ENCODE measurements at places on chromosomes 11 and 22.

DNA sequence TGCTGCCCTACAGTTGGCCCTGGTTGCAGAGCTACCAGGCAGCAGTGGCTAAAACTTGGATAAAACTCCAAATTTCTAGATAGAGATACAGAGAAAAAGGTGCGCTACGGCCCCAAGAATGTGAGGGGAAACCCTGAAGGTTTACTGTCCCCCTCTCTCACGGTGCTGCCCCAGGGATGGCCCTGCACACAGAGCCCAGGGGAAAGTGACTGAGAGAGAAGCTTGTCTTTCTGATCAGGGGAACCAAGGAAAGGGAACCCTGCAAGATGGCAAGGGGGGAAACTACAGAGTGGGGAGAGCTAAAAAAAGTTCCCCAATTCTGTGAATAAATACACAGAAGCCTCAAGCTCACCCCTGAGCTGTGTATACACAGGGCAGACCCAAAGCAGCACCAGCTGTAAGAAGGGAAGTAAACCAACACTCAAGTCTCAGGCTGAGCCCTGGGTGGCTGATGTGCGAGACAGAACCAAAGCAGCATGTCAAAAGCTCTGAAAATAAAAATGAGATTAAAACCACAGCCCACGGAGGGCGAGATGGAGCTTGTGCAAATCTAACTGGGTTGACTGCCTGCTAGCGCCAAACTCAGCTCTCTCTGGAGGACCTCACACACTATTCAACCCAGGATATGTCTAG lies 22.1 kb downstream of the GNB1L start:
- DNase-seq: no peak

DNA sequence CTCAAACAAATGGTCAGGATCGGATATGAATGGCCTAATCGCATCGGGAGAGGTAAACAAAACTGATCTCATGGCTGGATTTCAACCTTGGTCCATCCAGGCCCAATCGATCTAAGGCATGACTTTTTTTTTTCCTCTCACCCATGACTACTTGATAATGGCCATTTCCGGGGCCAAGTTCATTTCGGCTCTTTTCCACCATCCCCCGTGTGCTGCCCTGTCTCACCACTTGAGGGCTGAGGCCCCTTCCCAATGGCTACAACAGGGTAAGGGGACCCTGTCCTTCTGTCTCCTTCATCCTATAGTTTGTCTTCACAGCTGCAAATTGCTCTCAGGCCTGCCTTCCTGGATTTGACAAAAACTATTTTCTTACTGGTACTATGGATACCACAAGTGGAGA lies 26.7 kb downstream of the GRAP2 start:
- DNase-seq: no peak

- DNase-seq: no peak
Measured at GRCh38 chr11:30046578-30046945, 29.7 kb upstream of the KCNA4 start.

- no peak for DNase-seq
Measured at GRCh38 chr11:28528217-28528616, 420.0 kb downstream of the METTL15 start.

DNA sequence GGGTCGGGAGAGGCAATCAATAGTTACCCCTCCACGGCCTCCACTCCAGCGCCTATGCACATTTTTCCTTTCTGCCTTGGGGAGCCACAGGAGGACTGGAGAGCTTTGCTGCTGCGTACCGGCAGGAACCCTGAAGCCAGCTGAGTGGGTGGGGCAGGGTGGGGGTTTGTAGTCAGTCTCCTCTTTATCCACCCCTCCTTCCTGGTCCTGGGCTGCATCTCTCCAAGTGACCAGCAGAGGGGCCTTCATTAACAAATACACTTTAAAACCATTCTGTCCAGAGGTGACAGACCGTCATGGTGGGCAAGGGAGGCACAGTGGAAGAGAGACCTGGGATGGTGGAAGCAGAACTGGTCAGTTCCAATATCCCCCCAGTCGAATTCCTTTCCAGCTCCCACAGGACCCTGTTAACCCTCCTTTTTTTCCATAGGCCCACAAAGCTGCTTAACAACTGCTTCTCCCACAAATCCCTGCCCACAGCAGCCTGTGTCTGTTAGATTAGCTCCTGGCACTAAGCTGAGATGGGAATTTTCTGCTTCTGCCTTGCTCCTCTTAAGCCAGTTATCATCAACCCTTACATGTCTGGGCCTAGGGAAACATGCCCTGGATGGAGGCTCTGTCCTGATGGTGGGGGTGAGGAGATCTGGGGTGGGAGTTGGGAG lies 3.9 kb upstream of the ABCG4 start:
- DNase-seq: no peak

- no peak for DNase-seq
Measured at GRCh38 chr22:39129081-39129480, 23.4 kb downstream of the CBX7 start.

DNA sequence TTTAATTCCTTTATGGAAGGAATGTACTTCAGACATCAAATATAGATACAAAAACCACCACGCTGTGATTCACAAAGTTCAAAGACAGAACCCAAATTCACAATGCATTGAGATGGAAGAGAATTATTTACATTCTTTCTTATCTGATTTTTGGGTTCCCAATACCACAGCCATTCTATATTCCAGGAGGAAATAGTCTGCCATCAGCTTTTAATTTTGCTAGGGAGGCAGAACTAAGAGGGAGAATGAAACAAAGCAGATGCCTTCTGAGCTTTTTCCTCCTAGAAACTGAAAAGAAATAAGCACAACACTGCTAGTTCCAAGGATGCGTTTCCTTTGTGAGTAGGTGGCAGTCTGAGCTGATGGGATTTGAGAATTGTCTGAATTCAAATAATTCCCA lies 283.0 kb upstream of the NARS2 start:
- DNase-seq: no peak

GRCh38 chr11:16935518-16936302 lies 78.5 kb downstream of the PLEKHA7 start:
- no peak for DNase-seq

- no peak for DNase-seq
Measured at GRCh38 chr11:106728859-106729258, 289.4 kb downstream of the GUCY1A2 start.

GRCh38 chr11:16410479-16410878 lies 54.1 kb upstream of the SOX6 start:
- DNase-seq: no peak

- DNase-seq: peak; percentile 32
Measured at GRCh38 chr11:57460022-57460757, at the start of gene RTN4RL2. RTN4RL2 (plus strand) TSS chr11:57460528; CDS start chr11:57460866, 338 bp downstream.

GRCh38 chr11:121426476-121427399 lies 25.4 kb upstream of the SORL1 start:
- DNase-seq: no peak

DNA sequence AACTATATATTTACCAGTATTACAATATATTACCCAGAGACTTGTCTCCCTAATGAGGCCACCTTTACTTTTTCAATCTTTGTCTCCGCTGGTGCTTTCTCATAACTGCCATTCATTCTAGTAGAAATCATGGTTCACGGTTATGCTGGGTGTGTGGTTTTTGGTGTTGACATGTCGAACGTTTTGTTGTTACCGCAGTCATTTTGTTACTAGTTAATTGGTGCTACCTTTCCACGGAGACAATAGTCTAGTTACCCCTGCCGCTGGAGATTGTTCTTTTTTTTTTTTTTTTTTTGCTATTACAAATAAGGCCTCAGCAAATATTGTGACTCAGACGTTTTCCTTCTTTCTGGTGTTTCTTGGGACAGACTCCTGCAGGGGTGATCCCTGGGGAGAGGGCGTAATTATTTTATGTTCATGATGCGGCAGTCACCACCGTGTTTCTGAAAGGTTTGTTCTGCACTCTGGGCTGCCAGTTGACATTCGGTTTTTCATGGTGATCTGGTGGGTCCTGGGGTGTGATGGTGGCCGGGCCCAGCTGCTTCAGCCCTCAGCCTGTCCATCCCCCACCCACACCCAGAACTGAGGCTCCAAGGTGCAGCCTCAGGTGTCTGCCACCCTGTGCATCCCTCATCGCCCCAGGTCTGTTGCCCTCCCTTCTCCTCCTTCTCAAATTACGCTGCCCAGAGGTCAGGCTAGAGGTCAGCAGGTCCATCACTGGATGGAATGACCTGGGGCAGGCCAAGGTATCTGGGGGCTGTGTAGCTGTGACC lies 28.6 kb downstream of the LRP5 start:
- no peak for DNase-seq

GRCh38 chr11:101797335-101797734 lies 117.5 kb upstream of the CEP126 start:
- no peak for DNase-seq

DNA sequence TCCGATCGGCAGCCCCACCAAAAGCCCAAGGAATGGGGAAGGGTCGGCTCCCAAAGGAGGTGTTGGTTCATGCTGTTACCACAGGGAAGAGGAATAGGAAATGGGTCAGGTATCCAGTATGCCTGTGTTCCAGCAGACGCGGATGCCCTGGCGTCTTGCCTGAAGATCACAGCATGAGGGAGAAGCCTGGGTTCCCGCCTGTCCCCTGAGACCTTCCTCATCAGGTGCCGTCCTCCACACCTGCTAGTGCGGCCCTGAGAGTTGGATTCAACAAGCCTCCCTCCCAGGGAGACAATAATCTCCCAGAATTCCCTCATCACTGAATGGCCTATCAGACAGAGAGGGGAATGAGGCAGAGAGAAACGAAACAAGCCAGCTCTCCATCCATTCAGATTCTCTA lies 92.2 kb downstream of the SPATA19 start:
- no peak for DNase-seq

- no peak for DNase-seq
Measured at GRCh38 chr11:12003336-12003735, 5.1 kb downstream of the DKK3 start.

DNA sequence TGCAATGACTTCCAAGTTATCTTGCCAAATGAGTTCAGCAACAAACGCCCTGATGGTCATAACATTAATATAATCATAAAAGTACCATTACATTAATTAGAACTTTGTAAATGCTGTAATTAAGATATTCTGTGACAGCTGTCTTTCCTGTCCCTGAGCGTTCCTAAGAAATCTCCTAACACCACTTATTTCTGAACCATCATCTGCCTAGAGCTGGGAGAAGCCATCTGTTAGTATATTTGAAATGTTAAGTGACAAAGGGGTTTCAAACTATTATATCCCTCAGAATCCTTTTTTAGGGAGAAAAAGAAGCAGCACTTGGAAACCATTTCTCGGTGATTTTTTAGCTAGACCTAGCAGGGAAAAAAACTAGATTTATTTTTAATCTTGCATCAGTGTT lies 657.5 kb downstream of the FAM181B start:
- no peak for DNase-seq

DNA sequence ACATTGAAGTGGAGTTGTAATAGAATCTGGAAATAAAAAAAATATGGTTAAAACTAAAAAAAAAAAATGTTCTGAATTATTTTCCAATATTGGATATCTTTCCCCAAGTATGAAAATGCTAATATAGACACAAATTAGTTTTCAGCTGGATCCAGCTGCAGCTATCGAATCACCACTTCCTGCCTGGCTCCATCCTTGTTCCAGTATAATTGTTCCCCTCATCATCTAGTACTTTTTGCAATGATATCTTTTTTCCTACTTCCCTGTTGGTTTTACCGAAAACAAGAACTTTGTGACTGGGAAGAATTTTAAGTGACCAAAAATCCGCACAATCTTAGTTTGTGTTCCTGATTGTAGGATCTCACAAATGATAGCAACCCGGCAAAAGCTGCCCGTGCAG lies 9.4 kb downstream of the OR4D9 start:
- no peak for DNase-seq

- no peak for DNase-seq
Measured at GRCh38 chr11:69660001-69660500, 15.1 kb downstream of the LTO1 start.

DNA sequence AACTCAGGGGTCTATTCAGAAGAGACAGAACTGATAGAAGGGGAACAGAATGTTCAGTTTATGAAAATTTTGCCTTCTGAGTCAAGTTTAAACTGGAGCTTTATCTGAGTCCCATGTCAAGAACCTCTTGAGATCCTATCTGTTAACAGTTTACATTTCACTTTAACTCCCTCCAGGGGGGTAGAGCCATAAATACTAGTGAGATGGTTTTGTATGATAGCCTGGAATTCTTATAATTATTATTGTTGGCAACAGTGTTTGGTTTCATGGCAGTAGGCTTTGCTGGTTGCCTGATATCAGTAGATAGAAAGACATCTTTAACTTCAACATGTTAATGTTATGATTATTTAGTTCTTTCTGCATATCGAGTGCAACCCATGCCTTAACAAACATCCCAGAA lies 498.5 kb downstream of the INSC start:
- no peak for DNase-seq

GRCh38 chr11:130223291-130223971 lies 63.8 kb downstream of the ST14 start:
- DNase-seq: no peak

GRCh38 chr11:5300251-5300650 lies 1.5 kb downstream of the OR51B4 start:
- DNase-seq: no peak

DNA sequence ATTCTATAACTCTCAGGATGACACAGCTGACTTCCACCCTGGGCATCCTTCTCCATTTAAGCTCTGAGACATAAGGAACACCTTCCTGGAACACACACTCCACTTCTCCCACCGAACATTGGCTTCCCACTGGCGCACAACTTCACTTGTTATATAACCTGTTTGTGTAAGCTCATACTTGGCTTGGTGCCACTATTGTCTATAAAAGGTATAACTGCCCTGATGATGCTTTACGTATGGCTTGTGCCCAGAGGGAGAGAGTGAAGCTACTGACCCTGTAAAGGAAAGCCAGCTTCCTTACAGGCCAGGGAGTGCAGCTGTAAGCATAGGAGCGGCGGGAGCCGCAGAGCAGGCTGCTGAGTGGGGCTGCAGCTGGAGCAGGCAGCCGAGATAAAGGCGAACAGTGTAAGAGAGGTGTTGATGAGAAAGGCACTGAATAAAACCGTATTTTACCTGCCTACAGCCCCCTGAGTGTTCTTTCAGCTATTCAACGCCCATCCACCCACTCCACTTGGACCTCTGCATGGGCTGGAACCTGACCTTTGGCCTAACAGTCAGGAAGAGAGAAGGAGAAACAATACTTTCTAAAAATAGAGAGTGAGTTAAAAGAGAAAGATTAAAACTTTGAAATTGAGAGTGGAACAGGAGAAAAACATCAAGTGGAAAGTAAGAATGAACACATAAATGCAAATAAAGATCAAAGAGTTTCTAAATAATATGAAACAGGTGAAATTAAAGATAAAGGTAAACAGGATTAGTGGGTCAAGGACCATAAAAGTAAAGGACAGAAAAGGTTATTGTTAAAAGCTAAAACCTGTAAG lies 252.1 kb upstream of the ARHGAP42 start:
- no peak for DNase-seq

DNA sequence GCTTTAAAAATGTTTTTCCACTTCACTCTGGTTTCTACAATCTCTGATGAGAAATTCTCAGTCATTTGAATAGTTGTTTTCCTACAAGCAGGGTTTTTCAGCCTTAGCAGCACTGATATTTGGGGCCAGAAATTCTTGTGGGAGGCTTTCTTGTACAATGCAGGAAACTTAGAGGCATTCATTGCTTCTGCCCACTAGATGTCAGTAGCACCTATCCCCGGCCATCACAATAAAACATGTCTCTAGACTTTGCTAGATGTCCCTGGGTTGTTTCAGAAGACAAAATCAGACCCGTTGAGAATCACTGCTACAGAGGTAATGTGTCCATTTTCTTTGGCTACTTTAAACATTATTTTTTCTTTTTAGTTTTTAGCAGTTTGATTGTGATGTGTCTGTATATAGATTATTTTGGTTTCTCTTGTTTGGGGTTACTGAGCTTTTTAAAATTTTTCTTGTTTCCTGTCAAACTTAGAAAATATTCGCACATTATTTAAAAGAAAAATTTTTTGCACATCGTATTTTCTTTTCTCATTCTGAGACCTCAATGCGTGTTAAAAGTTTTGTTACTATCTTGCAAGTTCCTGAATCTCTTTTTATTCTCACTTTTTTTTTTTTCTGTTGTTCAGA lies 60.8 kb upstream of the CCDC179 start:
- DNase-seq: peak; percentile 51

- DNase-seq: no peak
Measured at GRCh38 chr11:112999520-112999919, 38.3 kb downstream of the NCAM1 start.
